Fibroblast of lung (primary cell): ENCODE measurements at places on chromosomes 1 and 21. TPM values are rescaled to one million over a fixed set of nuclear protein-coding genes. Genes with fewer than 3 reads are reported as not detected.

DNA sequence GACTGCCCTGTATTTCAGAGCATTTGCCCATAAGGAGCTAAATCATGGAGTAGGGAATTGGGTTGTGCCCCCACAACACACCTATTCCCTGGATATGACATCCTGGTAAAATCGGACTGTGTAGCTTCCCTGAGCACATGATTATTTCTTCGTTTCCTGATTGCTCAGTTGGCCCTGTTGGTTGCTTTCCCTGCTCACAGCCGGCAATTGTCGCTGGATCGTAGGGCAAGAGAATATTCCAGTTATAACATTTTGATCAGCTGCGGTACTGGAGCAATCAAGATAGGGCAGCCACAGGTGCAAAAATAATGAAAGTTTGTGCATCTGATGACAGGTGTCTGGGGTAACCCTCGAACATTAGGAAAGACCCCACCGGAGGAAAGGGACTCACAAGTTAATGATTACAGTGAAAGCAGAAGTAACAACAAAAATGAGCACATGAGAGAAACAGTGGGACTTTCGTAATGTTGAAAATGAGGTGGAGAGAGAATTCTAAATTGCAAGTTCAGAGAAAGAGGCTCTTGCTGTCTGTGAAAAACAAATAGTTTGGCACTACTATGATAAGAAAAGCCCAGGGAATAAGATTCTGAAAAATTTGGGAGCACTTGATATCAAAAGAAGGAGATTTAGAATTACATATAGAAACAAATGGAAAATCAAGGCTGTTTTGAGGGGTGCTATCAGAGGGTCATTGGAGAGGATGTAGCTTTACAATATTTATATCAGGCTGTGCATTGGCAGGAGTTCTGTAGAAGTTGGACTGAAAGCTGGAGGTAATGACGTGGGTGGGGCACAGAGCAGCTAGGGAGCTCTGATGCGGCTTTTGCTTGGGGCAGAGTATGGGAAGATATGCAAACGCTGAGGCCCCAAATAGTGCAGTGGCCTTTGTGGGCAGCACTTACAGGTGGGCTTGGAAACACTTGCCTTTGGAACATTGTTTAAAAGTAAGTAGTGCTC is at the start of gene MAB21L3:
MAB21L3 (plus strand) TSS at position 833 of the 957 bp plus-strand sequence. CDS start 1,217 bp downstream, outside the sequence.
- H3K27me3 ChIP-seq, result no peaks in the 10 kb centered on the region
- DNase-seq, result no peak
- H3K36me3 ChIP-seq, result no peaks in the 10 kb centered on the region
- peaks cover 6% of the 10 kb centered on the region for H3K4me1 ChIP-seq

DNA sequence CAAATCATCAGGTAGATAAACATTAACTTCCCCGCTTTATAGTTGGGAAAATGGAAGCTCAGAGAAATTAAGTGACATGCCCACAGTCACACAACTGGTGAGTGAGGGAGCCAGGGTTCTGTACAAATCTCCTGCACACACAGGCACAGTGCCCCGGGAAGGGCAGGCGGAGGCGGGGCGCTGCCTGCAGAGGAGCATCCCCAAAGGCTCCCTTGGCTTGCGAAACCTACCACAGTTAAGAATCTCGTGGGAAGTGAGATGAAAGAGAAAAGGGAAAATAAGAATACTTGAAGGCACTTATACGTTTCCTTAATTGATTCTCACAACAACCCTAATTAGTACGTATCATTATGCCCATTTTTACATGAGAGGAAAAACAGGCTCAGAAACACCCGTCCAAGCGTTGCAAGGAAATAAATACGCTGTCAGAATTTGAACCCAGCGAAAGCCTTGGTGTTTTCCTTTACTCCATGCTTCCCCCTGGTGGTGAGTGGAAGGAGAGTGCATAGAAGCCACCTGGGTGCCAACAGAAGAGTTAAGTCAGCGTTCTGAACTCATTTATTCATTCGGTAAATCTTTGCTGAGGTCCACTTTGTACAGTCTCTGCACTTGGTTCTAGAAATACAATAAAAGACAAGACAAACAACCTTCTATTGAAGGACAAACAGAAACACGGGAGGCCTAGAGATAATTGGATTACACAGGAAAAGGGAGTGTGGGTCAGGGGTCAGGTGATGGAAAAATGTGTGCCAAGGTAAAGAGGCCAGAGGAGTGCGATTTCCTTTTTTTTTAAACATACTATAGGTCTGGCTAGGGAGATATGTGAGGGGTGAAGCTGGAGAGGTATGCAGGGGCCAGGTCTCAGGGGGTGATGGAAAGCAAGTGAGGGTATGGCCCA is 28.4 kb downstream of the ACP6 start:
- no peak overlapping the region for H3K27ac ChIP-seq
- no peaks in the 10 kb centered on the region for H3K4me1 ChIP-seq
- H3K4me3 ChIP-seq, result no peak overlapping the region
- no peaks in the 10 kb centered on the region for H3K27me3 ChIP-seq
- DNase-seq, result peak; percentile 27
- no peaks in the 10 kb centered on the region for H3K36me3 ChIP-seq

GRCh38 chr1:9281071-9281827 is 11.4 kb upstream of the SPSB1 start:
- DNase-seq, result no peak
- peaks cover 33% of the 10 kb centered on the region for H3K4me1 ChIP-seq
- peak overlapping the region; percentile 91 for H3K27ac ChIP-seq
- no peaks in the 10 kb centered on the region for H3K27me3 ChIP-seq
- H3K36me3 ChIP-seq, result no peaks in the 10 kb centered on the region

Gene PAQR6
- 0.26 and 0.33 TPM in 2 replicates for total RNA-seq

Gene ARMH1
- 2.3 and 6.4 TPM in 2 replicates for total RNA-seq

GRCh38 chr1:168447871-168448270 is 95.9 kb downstream of the XCL2 start:
- no peaks in the 10 kb centered on the region for H3K27me3 ChIP-seq
- DNase-seq, result no peak
- H3K4me3 ChIP-seq, result no peak overlapping the region
- no peaks in the 10 kb centered on the region for H3K36me3 ChIP-seq
- H3K4me1 ChIP-seq, result no peaks in the 10 kb centered on the region

DNA sequence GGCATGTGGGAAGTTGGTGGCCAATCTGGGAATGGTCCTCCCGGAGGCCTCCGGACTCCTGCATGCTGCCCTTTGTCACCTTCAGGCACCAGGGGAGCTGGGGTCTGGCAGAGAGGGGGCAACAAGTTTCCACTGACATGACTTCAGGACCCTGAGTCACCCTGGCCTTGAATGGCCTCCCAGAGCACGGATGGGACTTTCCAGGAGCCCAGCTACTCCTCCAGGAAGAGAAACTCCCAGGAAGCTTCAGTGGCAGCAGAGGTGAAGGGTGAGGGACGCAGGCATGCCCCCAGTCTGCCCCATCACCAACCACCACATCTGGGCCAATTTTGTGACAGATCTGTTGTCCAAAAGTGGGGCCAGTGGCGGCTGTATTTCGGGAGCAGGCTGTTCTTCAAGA is 55.9 kb upstream of the WASF2 start:
- no peak overlapping the region for H3K4me3 ChIP-seq
- peaks cover 32% of the 10 kb centered on the region for H3K36me3 ChIP-seq
- peak overlapping the region; percentile 55 for H3K27ac ChIP-seq
- no peak for DNase-seq

Gene LRRC38
- not detected in 2 replicates for total RNA-seq

Gene TNFAIP8L2
- total RNA-seq, result not detected in 2 replicates

GRCh38 chr1:61186753-61187152 is 104.4 kb downstream of the NFIA start:
- peaks cover 9% of the 10 kb centered on the region for H3K4me1 ChIP-seq
- DNase-seq, result no peak

- H3K4me3 ChIP-seq, result peak overlapping the region; percentile 90
- peak overlapping the region; percentile 86 for H3K27ac ChIP-seq
- H3K27me3 ChIP-seq, result no peaks in the 10 kb centered on the region
Observed at GRCh38 chr21:46100426-46100825, 2.5 kb downstream of the COL6A2 start.

GRCh38 chr1:181013144-181013543 is 9.5 kb downstream of the STX6 start:
- no peaks in the 10 kb centered on the region for H3K36me3 ChIP-seq
- no peak overlapping the region for H3K4me3 ChIP-seq
- H3K27ac ChIP-seq, result no peak overlapping the region
- H3K27me3 ChIP-seq, result no peaks in the 10 kb centered on the region
- peaks cover 5% of the 10 kb centered on the region for H3K4me1 ChIP-seq
- DNase-seq, result no peak

GRCh38 chr1:1348420-1349255 is 580 bp downstream of the DVL1 start:
- no peaks in the 10 kb centered on the region for H3K27me3 ChIP-seq
- peaks cover 12% of the 10 kb centered on the region for H3K36me3 ChIP-seq
- peak overlapping the region; percentile 66 for H3K27ac ChIP-seq
- H3K4me3 ChIP-seq, result peak overlapping the region; percentile 79
- H3K4me1 ChIP-seq, result peaks cover 40% of the 10 kb centered on the region

Gene ZNF695
- 1.0 and 2.6 TPM in 2 replicates for total RNA-seq

DNA sequence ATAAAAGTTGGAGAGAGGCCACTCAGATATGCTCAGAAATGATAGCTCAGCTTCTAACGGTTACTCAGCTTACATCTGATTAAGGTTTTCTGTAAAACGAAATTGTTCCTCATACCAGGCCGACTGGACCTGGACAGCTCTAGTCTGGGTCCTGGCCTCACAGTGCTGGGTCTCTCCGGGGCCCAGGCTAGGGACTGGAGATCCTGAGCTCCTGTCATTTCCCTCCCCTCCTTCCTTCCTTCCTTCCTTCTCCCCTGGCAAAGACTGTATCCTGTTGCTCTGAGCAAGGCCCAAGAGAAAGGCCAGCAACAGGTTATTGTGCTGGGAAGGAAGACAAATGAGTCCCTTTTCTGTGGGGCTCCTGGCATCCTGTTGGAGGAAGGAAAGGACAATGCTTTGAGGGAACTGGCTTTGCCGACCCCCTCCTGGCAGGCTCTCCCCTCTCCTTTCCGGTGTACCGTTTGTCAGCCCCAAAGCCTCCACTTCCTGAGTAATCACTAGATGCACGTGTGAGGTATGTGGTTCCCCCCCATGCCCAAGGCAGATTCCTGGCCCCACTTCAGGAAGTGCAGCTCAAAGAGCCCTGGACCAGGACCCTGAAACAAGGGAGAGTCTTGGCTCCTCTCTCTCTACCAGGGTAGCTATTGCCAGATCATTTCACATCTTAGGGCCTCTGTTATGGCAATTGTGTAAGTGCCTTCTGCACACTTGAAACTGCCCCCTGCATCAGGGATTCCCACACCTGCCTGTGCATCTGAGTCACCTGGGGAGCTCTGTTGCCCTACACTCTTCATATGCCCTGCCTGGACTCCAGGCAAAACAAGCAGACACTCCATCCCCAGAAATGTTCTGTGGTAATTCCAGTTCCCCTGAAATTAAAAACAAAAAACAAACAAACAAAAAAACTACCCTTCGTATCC is 212.7 kb upstream of the FGGY start:
- H3K4me3 ChIP-seq, result no peak overlapping the region
- H3K4me1 ChIP-seq, result peaks cover 4% of the 10 kb centered on the region
- no peaks in the 10 kb centered on the region for H3K36me3 ChIP-seq
- no peak for DNase-seq
- no peaks in the 10 kb centered on the region for H3K27me3 ChIP-seq

GRCh38 chr21:37378700-37379139 is 12.1 kb downstream of the DYRK1A start:
- no peaks in the 10 kb centered on the region for H3K36me3 ChIP-seq
- H3K27me3 ChIP-seq, result no peaks in the 10 kb centered on the region
- no peak overlapping the region for H3K4me3 ChIP-seq
- peaks cover 3% of the 10 kb centered on the region for H3K4me1 ChIP-seq

DNA sequence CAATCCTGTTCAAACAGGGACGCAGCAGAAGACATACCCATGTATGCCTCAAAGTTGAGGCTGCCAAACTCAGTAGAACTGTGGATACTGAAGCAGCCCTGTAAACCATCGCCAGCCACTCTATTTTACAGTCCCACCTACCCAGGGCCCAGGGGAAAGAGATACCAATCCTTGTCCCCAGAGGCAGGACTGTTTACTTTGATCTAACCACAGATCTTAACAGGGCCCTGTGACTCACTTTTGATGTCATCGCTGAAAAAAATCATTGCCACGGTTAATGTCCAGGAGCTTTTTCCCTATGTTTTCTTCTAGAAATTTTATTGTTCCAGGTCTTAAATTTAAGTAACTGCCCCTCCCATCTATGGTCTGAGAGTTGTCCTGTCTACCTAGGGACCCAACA is 538.4 kb upstream of the NCAM2 start:
- no peaks in the 10 kb centered on the region for H3K27me3 ChIP-seq
- no peak for DNase-seq
- no peak overlapping the region for H3K27ac ChIP-seq
- no peaks in the 10 kb centered on the region for H3K4me1 ChIP-seq
- H3K4me3 ChIP-seq, result no peak overlapping the region

DNA sequence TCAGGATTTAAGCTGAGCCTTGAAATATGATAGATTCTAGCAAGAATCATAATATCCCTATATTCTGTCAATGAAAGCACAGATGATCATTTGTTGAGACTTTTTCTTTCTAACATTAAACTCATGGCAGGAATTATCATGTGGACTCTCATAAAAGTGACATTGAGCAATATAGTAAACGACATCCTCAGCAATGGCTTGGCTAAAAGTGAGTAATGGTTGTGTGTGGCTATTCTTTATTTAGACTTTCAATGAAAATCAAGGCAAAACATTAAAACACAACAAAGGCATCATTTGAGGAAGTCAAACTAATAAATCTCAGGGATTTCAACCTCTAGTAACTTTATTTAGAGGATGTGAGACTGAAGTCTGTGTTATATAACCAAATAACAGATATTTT is 257.8 kb upstream of the ADGRL4 start:
- no peak overlapping the region for H3K4me3 ChIP-seq
- H3K27me3 ChIP-seq, result no peaks in the 10 kb centered on the region
- no peak for DNase-seq
- H3K4me1 ChIP-seq, result no peaks in the 10 kb centered on the region
- no peak overlapping the region for H3K27ac ChIP-seq

GRCh38 chr1:219188331-219188803 is 14.7 kb downstream of the LYPLAL1 start:
- no peaks in the 10 kb centered on the region for H3K27me3 ChIP-seq
- H3K4me1 ChIP-seq, result peaks cover 9% of the 10 kb centered on the region
- no peak overlapping the region for H3K27ac ChIP-seq
- no peak overlapping the region for H3K4me3 ChIP-seq
- H3K36me3 ChIP-seq, result no peaks in the 10 kb centered on the region

Gene TAL1
- total RNA-seq, result under 0.01 TPM in 1 of 2 replicates, not detected in the other

- H3K27ac ChIP-seq, result no peak overlapping the region
- H3K27me3 ChIP-seq, result no peaks in the 10 kb centered on the region
- DNase-seq, result no peak
- no peaks in the 10 kb centered on the region for H3K36me3 ChIP-seq
- no peaks in the 10 kb centered on the region for H3K4me1 ChIP-seq
Observed at GRCh38 chr1:228190182-228190581, 17.7 kb upstream of the OBSCN start.

DNA sequence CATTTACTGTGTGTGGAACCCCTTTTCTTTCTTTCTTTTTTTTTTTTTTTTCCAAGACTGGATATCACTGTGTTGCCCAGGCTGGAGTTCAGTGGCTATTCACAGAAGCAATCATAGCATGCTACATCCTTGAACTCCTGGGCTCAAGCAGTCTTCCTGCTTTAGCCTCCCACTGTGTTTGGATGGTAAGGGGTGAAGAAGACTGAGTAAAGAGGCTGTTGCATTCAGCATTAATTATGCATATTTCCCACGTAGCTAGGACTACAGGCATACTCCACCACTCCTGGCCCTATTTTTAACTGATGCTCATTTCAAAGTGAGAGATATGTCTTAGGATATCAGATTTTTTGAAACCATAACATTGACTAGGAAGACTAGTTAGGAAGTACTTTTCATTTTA is 39.5 kb downstream of the PHACTR4 start:
- no peak overlapping the region for H3K27ac ChIP-seq
- H3K4me1 ChIP-seq, result no peaks in the 10 kb centered on the region
- no peak for DNase-seq
- no peaks in the 10 kb centered on the region for H3K27me3 ChIP-seq
- no peaks in the 10 kb centered on the region for H3K36me3 ChIP-seq
- no peak overlapping the region for H3K4me3 ChIP-seq

GRCh38 chr1:103561643-103562395 is 9.6 kb upstream of the AMY2B start:
- H3K36me3 ChIP-seq, result no peaks in the 10 kb centered on the region
- peak; percentile 70 for DNase-seq
- no peaks in the 10 kb centered on the region for H3K27me3 ChIP-seq
- H3K27ac ChIP-seq, result no peak overlapping the region
- no peaks in the 10 kb centered on the region for H3K4me1 ChIP-seq
